WTC11 (cell line): ENCODE measurements at places on chromosomes 1 and 21.
A peak's percentile ranks its signal among the peaks of the same experiment; 100 is the strongest.

DNA sequence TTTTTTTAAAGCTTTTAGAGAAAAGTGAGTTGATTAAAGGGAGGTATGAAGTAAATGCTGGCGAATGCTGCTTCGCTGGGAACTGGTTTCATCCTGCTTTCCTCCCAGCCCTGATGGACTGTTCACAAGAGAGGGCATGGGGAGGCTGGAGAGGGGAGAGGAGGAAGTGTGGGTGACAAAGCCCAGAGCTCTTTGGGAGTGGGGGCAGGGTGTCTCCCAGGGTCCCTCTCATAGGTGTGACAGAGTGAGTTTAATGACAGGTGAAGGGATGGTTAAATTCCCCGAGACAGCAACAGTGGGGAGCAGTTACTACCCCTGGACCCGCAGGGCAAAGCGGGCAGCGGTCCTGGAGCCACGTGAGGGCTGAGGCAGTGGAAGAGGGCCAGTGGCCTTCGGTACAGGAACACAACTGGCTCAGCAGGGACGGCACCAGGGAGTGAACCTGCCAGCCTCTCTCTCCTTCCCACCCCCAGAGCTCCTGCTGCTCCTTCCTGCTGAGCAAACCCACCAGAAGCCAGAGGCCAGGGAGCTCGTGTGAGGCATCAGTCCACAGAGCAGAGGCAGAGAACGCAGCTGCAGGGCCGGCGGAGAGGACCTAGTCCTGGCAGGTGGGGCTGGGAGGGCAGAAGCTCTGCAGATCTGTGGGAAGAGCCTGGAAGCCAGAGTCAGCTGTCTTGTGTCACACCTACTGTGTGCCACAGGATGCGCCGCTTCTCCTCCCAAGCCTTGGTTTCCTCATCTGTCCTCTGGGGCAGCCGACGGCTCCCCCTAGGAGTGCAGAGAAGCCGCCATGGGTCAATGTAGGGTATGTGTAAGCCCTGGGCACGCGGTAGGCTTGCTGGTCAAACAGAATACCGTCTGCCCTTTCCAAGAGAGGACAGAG lies 20.9 kb upstream of the LRP8 start:
- no peak for DNase-seq

DNA sequence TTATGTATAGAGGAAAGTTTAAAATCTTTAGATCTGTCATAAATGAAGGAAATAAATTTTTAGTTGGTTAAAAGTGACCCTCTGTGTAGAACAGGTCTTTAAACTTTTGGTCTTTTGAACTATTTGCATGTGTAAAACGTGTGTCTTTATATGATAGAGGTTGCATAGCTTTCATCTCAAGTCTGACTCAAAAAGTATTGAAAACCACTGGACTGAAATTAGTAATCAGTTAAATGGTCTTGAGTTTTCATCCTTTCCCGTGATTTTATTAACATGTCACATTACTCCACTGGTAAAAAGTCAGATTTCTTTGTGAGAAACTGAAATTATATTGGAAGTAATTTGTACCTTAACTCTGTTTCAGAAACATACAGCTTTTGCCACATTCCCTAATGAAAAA lies 1.8 kb downstream of the RNPC3 start:
- DNase-seq, result no peak

GRCh38 chr1:33782776-33783175 lies 81.1 kb upstream of the HMGB4 start:
- DNase-seq, result no peak

DNA sequence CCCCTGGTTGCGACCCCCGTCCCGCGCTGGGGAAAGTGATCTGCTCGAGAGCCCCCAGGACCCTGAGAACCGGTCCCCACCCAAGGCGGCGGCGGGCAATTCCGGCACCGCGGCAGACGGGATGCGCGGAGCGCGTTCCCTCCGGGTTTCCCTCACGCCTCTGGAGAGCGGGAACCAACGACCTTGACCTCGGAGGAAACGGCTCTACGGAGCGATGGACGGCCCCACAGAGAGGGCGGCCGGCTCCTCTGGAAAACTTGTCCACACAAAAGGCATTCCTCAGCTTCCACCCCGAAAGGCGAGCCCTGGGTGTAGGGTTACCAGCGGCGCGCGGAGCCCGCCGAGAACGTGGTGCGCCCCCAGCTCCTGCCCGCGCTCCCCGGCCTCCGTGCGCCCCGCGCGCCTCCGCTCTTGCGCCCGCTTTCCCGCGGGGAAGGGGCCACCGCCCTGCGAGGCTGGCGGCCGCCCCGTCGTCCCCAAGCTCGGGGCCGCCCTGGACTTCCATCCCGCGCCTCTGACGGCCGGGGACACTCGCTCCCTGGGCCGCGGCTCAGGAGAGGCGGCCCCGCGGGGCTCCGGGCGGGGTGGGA lies 391 bp upstream of the KIAA1614 start:
- DNase-seq, result peak; percentile 53

DNA sequence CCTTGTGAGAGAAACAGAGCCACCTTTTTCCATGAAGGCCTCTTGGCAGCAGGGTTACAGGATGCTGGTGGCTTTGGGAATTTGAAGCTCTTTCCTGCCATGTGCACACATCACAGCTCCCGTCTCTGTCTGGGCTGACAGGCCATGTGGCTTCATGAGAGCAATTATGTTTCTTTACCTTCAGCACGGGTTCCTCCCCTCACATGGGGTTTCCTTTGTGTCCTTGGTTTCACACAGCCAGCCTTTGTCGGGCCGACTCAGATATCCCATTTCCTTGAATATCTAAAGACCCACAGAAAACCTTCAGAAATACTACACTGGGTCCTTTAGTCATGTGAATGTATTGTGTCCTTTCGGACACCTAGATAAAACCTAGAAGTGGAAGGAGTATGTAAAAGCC lies 7.1 kb downstream of the CLIC6 start:
- no peak for DNase-seq

DNA sequence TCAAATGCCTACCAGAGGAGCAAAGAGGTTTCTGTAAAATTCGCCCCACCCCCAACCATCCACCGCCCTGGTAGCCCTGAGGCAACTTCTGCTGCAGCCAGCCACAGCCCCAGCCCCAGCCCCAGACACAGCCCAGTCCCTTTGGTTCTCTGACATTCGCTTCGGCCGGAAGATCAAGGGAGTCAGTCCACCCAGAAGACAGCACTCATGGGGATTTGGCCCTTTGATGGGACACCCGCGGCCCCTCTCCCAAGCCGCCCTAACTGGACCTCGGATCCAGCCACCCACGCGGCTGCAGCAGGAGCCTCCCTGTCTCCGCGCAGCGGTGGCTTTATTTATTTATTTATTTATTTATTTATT lies 3881.0 kb downstream of the SRGAP2C start:
- DNase-seq, result no peak

GRCh38 chr1:69707103-69707502 lies 139.4 kb downstream of the LRRC7 start:
- DNase-seq, result no peak

DNA sequence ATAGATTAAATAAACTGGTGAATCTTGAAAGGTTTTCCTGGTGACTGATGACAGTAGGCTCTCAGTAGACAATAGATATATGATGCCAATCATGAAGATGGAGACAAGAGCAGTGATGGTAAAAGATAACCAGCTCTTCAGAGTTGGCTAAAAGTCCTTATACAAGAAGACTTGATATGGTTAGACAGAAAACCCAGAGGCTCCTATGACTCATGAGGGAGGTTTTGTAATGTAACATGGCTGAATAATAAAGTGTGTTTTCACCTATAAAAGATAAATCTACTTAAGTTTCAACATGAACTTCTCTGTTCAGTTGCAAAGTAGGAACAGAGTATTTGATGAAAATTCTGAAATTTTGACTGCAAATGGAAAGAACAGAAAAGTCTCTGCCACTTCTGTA lies 12.7 kb upstream of the CRNN start:
- DNase-seq, result no peak

DNA sequence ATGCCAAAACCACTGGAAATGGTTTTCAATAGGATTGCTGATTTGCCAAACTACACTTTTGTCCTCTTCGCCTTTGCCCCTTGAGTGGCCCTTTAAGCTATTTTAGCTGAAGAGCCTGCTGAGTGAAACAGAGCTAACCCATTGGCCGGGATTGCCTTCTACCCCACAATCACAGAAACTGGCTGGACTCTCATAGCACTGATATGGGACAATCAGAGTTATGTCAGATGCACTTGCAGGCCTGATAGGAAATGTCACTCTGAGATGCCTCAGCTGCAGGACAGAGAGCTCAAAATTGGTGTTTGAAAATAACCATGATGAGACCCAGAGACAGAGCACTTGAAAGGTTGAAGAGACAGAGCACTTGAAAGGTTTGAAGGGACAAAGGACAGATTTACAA lies 354.4 kb downstream of the BRINP2 start:
- DNase-seq, result no peak

GRCh38 chr1:208791456-208791855 lies 547.3 kb upstream of the PLXNA2 start:
- no peak for DNase-seq

- no peak for DNase-seq
These were observed 84.6 kb upstream of the B3GALT2 start for GRCh38 chr1:193270996-193271395.

GRCh38 chr1:64039390-64039926 lies 164.0 kb upstream of the UBE2U start:
- peak; percentile 24 for DNase-seq

DNA sequence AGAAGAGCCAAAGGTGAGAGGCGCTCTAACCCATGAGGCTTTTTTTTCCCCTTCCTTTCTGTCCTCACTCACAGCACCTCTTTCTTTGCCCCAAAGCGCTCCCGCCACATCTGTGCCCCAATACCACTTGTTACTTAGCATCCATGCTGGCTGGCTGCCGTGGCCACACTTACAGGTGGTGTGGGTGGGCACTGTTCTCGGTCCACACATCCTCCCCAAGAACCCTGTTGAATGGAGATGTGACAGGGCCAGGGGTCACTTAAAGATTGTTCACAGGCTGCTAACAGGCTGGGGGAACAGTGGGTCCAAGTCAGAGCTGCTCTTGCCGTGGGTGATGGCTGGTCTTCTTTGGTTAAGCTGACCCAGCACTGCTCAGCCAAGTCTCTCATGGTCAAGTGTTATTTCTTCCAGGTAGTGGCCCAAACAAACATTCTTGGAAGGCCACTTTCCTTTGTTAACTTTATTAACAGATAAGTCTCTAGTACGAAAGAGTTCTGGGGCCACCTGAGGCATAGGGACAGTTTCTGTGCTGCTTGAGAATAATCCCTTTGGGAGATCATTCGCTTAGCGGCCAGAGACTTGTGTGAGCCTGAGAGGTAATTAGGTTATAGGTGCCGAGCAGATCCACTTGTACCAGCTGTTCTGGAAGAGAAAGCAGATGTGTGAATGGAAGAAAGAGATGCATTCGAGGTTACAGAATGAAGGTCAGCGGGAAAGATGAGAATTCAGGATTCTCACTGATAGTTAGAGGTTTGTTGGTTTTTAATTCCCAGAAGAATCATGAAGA lies 62.6 kb upstream of the IRF2BP2 start:
- DNase-seq, result no peak

- no peak for DNase-seq
These were observed 69.4 kb downstream of the ZSWIM5 start for GRCh38 chr1:45136984-45137383.

DNA sequence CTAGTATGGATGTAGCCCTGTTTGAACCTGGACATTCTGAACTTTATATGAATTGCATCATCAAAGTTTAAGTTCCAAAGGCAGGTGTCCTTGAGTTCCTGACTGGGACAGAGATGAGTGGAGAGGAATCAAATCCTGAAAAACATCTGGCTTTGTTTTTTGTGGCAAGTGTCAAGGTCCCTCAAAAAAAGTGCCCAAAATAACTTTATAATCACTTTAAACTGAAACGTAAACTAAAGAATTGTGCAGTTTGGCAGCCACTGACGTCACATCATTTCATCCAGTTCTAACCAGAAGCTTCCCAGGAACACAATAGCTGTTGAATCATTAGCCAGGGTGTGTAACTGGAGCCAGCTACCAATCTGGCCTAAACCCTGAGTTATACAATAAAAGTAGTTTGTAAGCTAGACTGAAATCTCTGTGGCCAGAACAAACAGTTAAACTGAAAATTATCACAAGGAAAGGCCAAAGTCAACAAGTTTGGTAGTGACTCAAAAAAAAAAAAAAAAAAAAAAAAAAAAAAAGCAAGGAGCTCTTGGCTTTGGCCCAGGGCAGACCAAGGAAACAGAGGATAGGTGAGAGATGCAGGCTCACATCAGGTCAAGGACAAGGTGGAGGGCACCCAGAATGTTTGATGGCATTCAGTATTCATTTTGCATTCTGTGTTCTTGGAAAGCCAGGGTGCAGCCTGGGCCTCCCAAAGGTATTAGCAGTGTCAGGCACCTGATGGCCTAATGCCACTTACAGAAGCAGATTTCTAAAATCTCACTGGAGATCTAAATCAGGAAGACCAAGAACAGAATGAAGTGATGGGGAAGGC lies 74.3 kb downstream of the TNFSF18 start:
- no peak for DNase-seq

DNA sequence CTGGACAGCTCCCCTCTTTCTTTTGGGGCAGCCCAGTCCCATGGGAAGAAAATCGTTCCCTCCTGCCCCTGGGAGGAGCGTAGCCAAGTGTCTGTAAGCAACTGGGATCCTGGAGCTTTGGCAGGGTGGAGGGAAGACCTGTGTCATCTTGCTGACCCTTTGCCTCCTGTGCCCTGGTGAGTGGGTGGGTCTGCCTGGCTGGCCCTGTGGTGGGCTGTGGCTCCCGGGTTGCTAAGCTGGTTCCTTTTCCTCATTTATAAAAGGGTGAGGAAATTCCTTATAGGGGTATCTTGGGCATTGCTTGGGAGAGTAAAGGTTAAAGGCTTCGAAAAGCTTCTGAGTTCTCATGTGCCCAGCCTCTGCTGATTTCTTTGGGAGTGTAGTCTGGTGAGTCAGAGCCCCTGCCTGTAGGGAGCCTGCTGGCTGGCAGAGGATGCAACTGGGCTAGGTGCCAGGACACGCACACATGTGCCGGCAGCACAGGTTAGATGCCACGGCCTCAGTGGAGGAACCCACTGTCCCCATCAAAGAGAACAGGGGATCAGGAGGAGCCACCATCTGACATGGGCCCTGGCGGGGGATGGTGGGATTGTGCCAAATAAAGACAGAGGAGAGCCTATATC lies 85.2 kb downstream of the ARHGEF10L start:
- no peak for DNase-seq

GRCh38 chr21:34890724-34891612 lies 158.1 kb downstream of the RUNX1 start:
- peak; percentile 42 for DNase-seq

GRCh38 chr21:34190576-34191321 lies 117.4 kb downstream of the MRPS6 start:
- DNase-seq, result no peak

DNA sequence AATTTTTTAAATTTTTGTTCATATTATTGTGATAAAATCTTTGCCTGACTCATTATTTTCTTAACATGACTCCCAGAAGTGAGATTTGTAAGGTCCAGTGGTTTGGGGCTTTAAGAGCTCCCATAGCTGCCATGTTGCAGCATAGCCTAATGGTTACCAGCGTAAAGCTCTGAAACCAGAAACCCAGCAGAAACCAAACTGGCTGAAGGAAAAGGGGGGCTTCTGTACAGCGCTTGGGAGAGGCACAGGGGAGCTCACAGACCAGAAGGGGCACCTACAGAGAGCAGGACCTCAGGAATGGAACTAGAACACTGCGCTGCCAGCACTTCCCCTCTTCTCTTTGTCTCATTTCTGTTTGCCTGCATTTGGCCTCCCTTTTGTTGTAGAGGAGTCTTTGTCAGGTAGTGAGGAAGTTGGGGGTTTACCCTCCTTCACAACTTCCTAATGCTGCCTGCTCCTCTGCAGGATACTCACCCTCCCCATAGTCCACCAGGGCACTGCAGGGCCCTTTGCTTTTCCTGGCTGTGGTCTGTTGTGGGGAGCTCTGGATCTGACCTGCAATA lies 2.6 kb upstream of the PYCR2 start:
- no peak for DNase-seq
